ENCODE measurements at places on chromosomes 7 and 10. TPM values are rescaled to one million over a fixed set of nuclear protein-coding genes. Genes with fewer than 3 reads are reported as not detected.

Gene TPST1
- 1.2 TPM for total RNA-seq

Gene COL28A1
- 0.35 TPM for total RNA-seq

Gene SPDYE8
- not detected for total RNA-seq

Gene ACTL6B
- not detected for total RNA-seq

Gene TET1
- total RNA-seq: 4.3 TPM

Gene PHKG1
- total RNA-seq: 8.2 TPM

Gene TMEM229A
- total RNA-seq: not detected

GRCh38 chr10:118216020-118216419, 126.1 kb downstream of the FAM204A start:
- DNase-seq: no peak

DNA sequence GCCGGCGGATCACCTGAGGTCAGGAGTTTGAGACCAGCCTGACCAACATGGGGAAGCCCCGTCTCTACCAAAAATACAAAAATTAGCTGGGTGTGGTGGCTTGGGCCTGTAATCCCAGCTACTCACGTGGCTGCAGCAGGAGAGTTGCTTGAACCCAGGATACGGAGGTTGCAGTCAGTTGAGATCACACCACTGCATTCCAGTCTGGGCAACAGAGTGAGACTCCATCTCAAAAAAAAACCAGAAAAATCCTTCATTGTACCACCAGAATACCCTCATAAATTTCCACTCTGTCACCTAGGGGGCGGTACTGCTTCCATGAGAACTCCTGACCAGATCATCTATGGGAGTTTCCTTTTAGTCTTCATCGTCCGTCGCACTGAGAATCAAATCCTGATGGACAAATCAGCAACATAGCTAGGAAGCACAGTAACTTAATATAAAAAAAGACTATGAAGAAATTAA, 225.8 kb upstream of the KLF14 start:
- no peak for DNase-seq

DNA sequence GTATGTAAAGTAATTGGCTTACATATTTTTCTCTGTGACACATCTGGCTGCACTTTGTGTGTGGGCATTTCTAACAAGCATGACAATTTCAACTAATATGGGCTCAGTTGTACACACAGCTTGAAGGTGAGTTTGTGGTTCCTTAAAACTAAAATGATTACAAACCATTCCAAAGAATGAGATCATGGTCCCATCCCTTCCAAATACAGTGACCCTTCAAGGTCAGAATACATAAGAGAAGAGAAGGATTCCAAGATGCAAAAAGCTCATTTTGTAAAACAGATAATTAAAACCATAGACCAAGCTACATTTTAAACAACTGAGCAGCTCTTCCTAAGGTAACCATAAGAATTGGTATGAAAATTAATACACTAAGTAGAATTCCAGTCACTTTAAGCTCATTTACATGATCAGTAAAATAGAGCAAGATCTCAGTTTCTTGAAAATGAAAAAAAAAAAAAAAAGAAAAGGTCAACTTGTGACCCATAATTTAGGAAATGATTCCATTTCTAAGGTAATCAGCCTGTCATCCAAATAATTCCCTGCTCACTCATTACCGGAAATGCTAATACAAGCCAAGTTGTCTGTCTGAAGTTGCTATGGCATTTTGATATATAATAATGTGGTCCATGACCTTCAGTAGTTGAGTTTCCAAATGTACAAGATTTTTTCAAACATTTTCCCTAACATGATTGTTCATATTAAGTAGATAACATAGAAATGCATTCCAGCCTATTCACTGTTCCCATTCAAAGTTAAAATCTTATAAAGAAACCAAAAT, 688.5 kb downstream of the PARD3 start:
- no peak for DNase-seq

- DNase-seq: no peak
These were observed 91.5 kb downstream of the ABCA13 start for GRCh38 chr7:48262606-48263310.

GRCh38 chr7:114405427-114405826, 9.2 kb upstream of the FOXP2 start:
- DNase-seq: no peak

DNA sequence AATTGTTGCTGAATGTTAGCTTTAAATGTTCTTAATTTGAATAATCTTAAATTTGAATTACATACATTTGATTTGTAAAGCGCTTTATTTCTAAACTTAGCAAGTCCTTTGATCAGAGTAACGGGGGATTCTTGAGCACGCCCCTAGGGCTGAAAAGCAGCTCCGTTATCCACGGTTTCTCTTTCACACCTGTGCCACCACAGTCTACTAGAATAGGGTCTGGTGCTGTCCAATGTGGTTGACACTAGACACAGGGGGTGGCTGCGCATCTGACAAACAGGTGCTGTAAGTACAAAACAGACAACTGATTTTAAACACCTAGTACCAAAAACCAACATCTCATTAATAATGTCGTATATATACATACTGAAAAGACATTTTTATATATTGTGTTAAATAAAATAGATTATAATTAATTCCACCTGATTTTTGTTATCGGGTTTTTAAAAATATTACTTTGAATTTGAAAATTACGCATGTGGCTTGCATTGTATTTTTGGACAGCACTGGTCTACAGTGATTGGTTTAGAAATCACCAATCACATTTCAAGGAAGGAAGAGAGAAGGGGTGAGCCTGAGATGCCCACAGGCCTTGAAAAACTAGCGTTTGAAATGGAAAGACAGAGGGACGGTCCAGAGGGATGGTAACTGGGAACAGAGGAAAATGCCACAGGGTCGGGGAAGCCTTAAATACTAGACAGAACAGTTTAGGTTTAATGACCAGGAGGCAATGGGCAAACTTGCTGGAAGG, 7.3 kb downstream of the SEPHS1 start:
- DNase-seq: peak; percentile 70

DNA sequence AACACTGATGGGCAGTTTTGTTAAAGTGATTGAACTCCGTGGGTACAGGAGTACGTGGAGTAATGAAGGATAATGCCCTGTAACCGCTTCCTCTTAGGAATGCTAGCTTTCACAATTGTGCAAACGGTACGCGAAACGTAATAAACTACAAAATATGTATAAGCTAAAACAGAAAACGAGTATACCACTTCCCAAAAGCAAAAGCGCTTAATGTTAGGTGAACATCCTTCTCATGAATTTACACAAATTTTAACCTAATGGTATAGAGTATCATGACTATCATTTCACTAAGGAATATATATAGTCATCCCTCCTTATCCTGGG, 395 bp upstream of the ZNF25 start:
- DNase-seq: no peak

DNA sequence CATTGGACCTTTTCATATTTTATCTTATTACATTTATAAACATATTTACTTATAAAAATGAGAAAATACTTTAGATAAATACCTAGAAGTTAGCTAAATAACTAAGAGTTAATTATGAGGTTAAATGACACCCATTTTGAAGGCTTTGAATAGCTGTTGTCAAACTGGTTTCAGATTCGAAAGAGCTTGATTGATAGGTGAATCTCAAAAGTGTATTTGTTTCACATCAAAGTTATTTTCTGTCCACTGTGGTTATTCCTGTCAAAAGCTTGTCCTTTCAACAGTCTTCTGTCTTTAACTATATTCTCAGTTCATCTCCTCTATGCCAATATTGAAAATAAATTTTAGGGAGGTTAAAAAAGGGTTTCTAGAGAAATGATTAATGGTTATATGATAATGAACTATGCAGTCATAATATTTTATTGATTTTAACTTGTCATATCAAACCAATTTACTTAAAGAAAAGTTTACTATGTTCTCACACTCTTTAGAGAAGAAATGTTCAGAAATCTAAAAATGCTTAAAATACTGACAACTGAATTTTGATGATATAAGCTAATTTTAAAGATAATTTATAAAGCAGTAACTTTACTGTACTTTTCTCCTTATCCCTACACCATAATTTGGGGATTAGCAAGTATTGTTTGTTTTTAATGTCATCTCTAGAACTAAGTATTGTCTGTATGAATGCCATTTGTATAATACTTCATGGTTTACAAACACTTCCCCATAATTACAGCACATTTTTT, 72.0 kb upstream of the FOXP2 start:
- DNase-seq: no peak

- DNase-seq: no peak
These were observed 546.3 kb downstream of the TYW1 start for GRCh38 chr7:67542916-67543315.

DNA sequence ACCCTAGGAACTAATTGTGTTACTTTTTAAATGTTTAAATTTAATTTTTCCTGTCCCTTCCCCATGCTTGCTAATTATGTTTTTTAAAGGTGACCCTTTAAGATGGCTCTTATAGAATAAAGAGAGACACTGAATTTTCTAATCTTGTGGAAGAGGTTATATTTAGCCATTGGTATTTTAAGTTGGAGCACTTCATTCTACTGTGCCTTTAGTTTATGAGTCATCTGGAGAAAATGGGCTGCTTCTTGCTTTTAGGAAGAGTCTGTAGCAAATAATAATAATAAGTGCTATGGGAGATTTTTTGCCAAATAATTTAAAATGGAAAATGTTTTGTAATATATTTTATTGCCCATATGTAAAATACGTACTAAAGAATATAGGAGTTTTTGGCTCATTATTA, 139.7 kb downstream of the ADK start:
- DNase-seq: no peak

DNA sequence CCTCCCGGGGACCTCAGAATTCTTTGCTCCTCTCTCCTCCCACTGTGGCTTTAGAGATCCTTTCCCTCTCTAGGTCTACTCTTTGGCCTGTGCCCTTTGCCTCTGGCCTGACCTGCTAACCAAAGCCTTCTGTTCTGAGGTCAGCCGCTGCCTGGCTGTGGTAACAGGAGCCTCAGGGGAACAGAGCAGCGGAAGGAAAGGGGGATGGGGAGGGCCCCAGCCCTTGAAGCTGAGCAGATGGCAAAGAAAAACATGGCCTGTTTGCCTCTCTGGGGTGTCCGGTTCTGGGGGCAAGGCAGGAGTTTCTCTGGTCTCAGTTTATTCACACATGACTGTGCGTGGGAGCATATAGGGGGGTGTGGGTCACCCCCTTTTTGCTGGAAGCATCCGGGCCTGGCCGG, 28.2 kb downstream of the COL26A1 start:
- peak; percentile 80 for DNase-seq

DNA sequence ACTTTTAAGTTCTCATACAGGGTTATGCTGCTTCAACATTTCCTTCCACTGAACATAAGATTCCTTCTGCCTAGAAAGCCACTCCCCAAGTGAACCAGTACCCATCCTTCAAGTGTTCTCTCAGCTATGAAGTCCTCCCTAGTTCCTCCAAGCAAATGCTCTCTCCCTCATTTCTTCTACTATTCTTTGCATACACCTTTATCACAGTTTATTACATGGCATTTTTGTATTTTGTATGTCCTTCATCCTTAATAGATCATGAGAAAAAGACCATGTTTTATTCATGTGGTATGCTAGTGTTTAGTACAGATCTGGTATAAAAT, 1.9 kb downstream of the SYPL1 start:
- no peak for DNase-seq

GRCh38 chr7:52749880-52750279, 285.6 kb upstream of the POM121L12 start:
- DNase-seq: no peak

- DNase-seq: no peak
These were observed 31.9 kb downstream of the FAM107B start for GRCh38 chr10:14742815-14743214.

DNA sequence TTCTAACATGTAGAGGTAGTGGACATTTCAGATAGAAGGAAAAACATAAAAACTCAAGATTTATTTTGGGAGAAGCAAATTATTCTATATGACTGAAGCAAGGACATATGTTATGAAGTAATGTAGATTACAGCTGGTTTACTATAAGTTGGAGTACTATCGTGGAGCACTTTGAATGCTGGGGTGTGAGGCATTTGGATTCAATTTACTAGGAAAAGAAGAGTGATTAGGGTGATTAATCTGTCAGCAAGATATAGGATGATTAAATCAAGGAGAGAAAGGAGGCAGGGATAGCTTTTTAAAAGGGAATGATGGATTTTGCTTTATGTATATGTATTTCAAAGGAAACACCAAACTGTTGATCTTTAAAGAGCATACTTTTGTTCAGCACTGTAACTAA, 318.4 kb upstream of the KAT6B start:
- no peak for DNase-seq

DNA sequence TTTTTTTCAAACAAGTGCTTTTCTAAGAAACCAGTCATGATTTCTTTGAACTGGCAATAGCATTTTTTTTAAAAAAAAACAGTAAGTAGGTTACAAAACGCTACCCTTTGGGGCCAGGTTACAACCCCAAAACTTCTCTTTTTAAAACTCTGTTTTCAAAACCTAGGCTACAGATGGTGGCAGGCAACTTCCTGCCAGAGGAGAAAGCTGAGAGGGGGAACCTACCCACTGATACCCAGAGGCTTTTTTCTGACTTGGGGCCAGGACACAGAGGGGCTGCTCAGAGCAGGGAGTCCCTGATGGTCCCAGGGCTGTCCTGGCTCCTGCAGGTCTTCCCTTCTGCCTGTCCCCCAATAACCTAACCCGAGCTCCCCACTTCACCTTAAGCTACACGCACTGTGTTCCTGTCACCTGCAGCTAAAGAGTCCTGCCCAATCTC, 6.9 kb downstream of the STN1 start:
- DNase-seq: peak; percentile 32

DNA sequence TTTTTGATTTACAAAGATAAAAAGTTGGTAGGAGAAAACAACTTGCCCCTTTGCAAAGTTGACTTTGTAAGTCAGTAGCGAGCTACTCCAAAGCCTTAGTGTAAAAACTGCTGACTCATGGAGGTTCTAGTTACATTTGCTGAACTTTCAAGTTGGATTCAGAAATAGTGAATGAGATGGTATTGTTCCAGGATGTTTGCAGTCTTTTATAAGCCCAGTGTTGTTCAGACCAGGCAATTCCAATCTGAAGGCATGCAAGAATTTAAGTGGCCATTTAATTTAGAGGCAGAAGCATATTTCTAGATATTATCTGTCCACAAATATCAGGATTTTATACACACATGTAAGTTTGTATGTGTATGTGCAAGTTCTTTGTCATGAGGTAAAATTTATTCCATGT, 21.6 kb downstream of the TES start:
- no peak for DNase-seq

DNA sequence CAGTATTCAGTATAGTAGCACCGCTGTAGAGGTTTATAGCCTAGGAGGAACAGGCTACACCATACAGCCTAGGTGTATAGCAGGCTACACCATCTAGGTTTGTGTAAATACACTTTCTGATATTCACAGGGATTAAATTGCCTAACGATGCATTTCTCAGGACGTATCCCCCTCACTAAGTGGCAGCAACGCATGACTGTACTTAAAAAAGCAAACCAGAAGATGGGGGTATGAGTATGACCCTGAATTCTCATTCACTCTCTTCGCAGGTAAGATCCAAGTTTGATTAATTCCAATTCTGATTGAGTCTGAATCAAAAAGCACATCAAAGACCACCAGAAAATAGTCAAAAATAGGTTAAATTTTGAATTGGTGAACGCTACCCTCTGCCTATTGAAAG, 972 bp downstream of the ORC5 start:
- no peak for DNase-seq

DNA sequence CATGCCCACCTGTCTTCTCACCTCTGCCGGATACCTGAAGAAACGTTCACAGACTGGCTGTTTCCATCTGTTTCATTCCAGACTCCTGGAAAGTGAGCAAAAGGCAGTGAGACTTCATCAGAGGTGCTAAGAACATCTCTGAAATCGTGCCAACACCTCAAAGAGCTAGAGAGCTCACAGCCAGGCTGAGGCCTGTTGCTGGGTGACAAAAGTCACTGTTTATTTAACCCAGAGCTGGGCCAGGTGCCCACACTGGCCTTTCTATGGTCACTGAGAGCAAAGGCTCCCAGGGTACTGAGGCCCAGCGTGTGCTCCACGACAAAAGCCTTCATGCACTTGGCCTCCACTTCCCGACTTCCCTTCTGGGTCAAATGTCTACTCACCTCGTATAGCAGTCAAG, 3.7 kb upstream of the NANOS1 start:
- no peak for DNase-seq

All from CD4-positive, CD25-positive, alpha-beta regulatory T cell (primary cell).